ENCODE measurements at places on chromosomes 13 and 19.

DNA sequence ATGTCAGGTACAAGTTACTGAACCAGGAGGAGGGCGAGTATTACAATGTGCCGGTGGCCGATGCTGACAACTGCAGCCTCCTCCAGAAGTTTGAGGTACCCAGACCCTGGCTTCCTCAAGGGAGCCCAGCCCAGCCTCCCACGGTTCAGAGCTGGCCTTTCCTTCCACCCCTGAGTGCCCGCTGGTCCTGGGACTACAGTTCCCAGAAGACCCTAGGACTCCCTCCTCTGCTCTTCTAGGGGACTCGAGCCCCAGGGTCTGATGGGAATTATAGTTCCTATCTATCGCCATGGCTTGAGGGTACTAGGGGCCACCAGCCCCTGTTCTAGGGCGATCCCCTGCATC lies 11.0 kb downstream of the PRKCG start:
- no peak for DNase-seq

DNA sequence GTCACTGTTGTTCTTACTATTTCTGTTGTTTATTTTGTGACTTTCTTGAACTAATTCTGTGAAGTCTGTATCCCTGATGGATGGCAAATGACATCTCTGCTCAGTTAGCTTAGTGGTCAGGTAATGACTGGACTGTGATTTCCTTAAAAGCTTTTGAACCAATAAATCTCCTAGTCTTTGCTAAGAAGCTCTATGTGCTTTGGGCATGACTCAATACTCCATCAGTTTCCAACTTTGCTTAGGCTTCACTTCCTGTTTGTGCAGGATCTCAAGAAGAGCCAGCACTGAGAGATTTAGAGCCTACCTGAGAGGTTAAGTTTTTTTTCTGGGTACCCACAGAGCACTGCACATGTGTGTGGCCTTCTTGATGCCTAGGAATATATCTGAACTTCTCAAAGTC lies 329.7 kb upstream of the HTR2A start:
- DNase-seq: no peak

DNA sequence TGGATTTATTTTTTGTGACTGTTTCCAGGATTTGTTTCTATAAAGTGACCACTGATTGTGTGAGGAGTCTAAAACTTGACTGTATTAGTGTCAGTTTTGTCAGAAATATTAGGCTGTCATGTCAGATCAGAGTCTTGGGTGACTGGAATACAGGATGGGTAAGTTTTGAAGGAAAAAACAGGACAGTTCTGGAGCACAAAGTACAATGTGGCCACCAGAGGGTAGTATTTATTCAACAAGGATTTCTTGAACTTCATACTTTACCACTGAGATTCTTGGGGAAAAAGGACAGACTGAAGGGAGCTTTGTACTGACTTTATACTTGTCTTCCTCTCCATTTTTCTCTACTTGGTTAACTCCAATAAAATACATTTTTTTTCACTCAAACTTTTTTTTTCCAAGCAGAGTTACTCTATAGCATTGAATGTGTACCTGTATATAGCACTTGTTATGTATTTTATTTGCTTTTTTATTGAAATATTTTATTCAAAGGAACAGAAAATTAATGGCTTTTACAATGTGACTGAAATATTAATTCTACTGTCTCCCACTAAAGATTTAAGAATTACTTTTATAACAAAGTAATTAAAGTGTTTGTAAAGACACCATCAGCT lies 51.1 kb downstream of the LMO7 start:
- no peak for DNase-seq

DNA sequence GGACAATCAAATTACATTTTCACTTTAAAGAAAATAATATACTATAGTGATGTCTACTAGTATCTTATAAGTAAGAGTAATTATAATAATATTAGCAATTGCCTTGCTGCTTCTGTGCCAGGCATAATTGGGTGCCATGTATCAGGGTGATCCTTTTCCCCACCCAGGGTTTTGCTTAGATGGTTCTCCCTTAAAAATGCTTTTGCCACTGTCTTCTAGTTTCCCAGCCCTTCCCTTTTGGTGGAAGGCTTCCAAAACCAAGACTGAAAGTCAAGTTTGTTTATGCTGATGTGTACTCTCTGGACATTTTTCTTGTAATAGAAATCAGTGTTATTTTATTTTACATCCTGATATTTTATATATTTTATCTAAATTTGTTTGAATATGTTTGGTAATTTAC lies 77.8 kb downstream of the ITGBL1 start:
- DNase-seq: no peak

- DNase-seq: no peak
Measured at GRCh38 chr19:3682741-3683404, 17.4 kb downstream of the PIP5K1C start.

- no peak for DNase-seq
Measured at GRCh38 chr13:69213396-69213795, 894.2 kb upstream of the ATXN8OS start.

- DNase-seq: no peak
Measured at GRCh38 chr19:56900573-56901097, 60.1 kb upstream of the PEG3 start.

- DNase-seq: no peak
Measured at GRCh38 chr13:27038323-27038722, 133.3 kb downstream of the USP12 start.

- no peak for DNase-seq
Measured at GRCh38 chr13:66665991-66666390, 564.1 kb downstream of the PCDH9 start.

DNA sequence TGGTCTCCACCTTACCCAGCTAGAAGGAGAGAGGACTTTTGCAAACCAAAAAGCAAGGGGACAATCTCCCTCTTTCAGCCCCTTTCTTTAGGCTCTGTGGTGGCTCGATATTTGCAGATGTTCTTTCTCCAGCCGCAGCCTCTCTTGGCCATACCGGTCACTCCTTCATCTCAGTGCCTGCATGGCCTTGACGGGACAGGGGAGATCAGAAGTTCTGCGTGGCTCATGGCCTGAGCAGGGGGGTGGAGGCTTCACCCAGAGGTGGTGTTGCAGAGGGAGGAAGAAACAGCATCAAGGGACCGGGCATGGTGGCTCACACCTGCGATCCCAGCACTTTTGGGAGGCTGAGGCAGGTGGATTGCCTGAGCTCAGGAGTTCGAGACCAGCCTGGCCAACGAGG lies 53.2 kb downstream of the MYO9B start:
- no peak for DNase-seq

DNA sequence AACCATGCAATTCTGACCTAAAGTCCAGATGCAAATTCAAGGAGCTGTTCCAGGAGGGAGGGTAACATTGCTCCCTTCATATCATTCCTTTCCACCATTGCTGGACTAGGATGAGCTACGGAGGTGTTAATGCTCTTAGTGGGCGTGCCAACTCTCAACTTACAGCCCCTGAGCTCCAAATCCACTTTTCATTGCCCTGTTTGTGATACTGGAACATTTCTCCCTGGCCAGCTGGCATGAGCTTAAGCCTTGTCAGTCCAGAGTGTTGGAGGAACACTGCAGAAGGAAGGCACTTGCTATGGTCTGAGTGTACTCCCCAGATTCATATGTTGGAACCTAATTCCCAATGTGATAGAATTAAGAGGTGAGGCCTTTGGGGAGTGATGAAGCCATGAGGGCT lies 70.4 kb upstream of the FARP1 start:
- no peak for DNase-seq

GRCh38 chr19:7888145-7888825 lies at the start of gene LRRC8E:
Gene LRRC8E, plus strand, starts transcription at chr19:7888510. Its CDS starts 7,094 bp downstream, at chr19:7895604.
- no peak for DNase-seq

GRCh38 chr13:100221166-100221565 lies 132.3 kb downstream of the PCCA start:
- DNase-seq: no peak

- DNase-seq: no peak
Measured at GRCh38 chr19:1336079-1336684, 47.5 kb upstream of the NDUFS7 start.

GRCh38 chr19:32177686-32178085 lies 167.7 kb upstream of the ZNF507 start:
- DNase-seq: no peak

Measured in cortex of kidney (tissue), 1 donor.